RPMI8226 (cell line): ENCODE measurements at places on chromosomes 12 and 14.
A peak's percentile ranks its signal among the peaks of the same experiment; 100 is the strongest.

GRCh38 chr12:107884769-107885694 is 110.5 kb downstream of the ASCL4 start:
- DNase-seq = peak; percentile 77

GRCh38 chr12:40117818-40118217 is 11.9 kb upstream of the SLC2A13 start:
- DNase-seq = no peak

DNA sequence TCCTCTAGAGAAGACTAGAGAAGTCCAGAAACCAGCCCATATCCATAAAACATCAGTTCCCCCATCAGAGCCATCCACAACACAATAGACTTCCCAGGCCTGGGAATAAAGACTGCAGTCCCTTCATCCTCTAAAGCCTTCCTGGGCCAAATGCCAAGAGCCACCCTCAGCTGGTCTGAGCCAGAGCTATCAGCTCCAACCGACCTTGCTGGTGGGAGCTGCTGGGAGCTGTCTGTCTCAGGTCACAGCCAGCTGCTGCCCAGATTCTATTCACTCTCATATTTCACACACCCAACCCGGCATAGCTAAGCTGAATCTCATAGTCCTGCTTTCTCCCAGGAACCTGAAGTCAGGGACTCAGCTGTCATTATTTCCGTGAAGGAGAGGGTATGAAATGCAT is 10.9 kb upstream of the TFCP2 start:
- DNase-seq = no peak

DNA sequence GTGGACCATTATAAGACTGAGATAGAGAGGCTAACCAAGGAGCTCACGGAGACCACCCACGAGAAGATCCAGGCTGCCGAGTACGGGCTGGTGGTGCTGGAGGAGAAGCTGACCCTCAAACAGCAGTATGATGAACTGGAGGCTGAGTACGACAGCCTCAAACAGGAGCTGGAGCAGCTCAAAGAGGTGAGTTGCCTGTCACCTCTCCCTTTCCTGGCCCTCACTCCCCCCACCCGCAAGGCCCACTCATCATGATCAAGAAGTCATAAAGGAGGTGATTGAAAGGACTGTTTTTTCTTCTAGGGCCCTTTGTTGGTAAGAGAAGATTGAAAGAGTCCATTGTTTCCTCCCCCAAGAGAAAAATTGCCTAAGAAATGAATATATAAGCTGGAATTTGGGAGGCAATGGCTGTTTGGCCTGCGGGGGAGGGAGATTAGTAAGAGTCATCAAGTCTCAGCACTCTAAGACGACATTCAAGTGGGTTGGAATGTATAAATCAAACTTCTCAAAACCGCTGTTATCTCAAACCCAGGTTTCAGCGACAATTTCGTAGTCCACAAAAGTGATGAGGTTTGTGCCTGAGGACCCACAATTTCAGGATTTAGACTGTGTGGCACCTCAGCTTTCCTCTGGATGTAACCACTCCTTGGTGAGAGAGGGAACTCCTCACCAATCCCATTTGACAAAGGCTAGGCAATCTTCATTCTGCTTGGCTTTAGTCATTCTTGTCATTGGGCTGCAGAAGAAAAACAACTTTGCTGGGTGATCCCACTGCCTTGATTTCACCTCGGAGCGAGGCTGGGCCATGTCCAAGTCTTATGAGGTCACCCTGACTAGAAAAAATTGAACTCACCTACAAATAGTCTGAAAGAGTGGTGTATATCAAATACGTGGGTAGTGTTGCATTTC is 966 bp downstream of the BICD1 start:
- peak; percentile 38 for DNase-seq

DNA sequence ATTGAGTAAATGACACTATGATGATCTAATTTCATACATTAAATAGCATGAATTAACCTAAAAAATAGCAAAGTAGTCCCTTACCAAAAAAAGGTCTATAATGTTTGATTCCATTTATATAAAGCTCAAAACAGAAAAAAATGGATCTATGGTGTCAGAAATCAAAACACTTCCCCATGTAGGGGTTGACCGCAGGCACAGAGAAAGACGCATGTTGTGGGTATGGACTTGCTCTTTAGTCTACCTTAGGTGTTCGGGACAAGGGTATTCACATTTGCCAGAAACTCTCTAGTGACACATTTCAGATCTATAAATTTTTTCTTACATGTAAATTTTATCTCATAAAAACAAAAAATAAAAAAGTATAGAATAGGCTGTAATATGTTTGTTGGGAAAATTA is 1262.9 kb downstream of the TMEM121 start:
- no peak for DNase-seq

DNA sequence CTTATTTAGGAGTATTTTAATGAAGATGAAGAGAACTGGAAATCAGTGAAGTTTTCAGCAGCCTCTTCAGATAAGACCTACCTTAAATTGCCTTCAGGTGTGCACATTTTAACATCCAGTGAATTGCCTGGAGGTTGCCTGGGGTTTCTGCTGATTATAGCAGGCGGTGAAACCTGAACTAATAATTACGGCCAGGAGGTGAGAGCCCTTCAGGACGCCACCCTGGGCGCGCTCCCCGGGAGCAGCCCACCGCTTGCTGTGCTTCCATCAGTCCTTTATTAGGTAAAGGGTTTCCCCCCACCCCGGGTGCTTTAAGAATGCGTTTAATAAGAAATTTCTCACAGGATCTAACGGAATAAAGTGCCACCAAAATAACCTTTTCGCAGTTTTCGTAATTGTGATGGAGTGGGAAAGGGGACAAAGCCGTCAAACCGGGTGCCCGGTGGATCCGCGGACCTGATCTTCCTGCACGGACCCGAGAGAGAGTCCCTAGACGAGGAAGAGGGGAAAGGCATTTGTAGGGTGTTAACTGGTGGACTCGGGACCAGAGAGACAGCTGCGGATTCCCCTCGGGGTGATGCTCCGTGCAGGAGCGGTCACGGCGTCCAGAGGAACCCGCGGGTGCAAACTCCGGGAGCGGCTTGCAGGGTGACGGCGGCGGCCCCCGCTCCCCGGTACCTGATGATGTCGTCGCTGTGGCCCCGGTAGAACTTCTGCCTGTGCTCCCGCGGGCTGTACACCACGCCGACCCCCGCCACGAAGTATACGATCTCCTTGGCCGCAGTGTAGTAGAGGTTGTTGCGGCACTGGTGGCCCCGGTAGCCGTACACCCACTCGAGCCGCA is 902 bp downstream of the EML5 start:
- no peak for DNase-seq

- no peak for DNase-seq
These were observed 39.2 kb upstream of the DYRK2 start for GRCh38 chr12:67609226-67609870.

DNA sequence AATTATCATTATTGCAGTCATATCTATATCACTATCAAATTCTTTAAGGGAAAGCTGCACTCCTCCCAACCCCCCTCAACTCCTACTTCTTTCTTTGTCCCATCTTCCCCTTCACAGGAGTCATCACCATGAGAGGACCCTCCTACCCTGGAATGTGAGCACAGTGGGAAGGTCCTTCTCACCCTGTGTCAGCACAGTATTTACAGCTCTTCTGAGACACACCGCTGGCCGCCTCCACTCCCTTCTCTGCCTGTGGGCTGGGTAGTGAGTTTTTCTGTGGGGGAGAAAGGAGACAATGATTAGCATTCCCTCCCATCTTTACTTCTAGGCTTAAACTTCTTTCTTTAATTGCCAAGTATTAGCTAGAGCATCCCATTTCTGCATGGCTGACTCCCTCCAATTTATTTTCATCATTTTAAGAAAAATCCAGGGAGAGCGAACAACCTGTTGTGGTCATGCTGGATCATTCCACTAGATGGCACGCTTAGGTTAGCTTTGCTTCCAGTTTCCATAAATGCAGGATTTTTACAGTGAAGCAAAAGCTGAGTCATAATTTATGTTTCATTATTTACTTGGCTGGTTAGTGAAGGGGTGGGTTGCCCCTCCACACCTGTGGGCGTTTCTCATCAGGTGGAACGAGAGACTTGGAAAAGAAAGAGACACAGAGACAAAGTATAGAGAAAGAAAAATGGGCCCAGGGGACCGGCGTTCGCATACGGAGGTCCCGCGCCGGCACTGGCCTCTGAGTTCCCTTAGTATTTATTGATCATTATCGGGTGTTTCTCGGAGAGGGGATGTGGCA is 188.5 kb downstream of the ALX1 start:
- peak; percentile 44 for DNase-seq

DNA sequence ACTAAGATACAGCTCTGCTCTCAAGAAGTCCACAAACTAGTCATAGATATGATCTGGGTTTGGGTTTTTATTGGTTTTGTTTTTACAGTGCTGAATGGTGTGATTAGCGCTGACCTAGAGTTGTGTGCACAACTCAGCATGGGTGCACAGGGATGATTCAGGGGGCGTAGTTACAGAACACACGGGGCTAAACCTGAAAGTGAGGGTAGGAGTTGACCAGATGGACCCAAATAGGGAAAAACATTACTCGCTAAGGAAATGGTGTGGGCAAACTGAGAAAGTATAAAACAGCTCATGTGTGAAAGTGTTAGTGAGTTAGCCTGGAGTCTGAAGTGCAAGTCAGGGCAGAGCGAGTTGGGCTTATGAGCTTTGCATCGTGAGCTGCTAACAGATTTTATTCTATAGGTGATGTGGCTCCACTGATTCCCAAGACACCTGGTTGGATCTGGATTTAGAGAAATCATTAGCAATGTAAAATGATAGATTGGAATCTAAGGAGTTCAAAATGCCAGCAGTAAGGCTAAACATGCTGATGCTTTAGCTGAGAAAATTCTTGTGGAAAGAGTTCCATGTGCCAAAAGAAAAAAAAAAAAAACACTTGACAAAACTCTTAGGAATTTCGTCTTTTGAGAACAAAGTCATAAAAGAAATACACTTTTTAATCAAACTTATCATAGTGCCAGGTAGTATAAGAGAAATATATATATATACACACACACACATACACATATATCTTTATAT is 134.9 kb downstream of the SLC5A8 start:
- DNase-seq = no peak
